ENCODE measurements at places on chromosomes 2 and 18.

- no peak for DNase-seq
Measured at GRCh38 chr2:74513605-74514367, 464 bp upstream of the TLX2 start.

DNA sequence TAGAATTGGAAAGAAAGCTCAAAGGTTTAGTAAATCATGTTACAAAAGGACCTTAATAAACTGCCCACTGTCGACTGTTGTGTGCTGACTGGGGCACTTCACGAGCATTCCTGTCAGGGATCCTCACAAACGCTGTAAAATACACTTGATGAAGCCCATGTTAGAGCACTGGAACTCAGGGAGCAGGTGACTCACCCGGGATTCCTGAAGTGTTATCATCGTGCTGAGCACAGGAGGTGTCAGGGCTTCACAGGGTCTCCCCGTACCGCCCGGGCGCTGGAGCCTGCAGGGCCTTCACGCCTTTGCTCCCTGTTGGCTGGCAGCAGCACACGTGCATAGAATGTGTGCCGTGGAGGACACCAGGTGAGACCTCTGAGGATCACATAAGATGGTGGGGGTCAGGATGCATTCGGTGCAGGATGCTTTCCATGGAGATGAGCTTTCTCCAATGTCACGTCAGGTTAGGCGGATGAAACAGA lies 187.3 kb downstream of the SNTG2 start:
- no peak for DNase-seq

- no peak for DNase-seq
Measured at GRCh38 chr2:224958462-224958857, 83.8 kb downstream of the DOCK10 start.

- no peak for DNase-seq
Measured at GRCh38 chr2:240568678-240569522, 616 bp downstream of the RNPEPL1 start.

DNA sequence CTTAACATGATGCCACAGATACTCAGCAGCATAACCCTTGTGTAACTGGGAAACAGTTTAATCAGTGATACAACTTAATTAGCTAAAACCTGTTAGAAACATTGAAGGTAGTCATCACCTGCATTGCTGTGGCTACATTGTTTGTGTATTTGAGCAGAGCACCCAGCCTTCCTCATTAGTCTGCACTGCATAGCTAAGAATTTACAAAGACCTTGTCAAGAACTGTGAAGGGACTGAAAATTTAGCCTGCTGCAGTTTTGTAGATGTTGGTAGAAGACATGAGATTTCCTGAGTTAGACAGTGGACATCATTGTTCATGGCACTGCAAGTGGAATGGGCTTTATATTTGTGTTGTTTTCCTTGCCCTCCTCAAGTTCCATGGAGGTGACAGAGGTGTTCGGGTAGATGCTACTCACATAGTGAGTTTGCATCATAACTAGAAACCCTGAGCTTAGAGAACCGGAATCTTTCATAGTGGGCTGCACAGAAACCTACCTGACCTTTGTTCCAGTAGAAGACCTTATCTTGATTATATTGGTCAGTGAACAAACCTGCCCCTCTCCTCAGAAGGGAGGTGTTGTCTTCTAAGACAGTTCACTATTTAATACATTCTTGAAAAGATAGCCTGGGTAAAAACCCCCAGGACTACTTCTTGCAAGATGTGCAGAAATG lies 12.5 kb downstream of the VAPA start:
- no peak for DNase-seq

DNA sequence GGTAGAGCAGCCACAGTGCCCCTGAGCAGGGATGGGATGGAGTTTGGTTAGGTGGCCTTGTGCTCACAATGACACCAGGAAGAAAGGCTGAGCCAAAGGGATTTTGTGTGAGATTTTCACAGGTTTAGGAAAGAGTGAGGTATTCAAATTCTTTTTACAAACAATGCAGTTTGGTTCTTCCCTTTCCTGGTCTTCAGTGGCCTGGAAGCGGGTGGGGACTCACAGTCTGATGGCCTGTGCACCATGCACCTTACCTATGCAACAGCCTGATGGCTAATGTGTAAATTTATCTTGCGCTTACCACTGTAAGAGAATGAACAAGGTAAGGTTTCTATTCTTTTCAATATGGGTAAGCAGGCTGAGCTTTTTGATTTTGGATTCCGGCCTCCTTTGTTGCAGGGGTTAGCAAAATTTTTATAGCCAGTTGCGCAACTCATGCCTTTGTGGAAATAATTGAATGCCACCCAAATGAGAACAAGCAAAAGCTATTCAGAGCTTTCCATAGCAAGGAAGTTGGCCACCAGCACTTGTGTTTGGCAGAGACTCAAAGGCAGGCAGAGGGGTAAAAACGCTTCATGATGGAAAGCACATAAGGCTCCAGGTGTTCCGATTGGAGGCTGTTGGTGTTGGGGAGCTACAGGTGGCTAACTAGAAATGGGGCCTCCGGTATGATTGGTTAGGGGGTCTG lies 23.8 kb upstream of the IL1R2 start:
- DNase-seq: no peak

DNA sequence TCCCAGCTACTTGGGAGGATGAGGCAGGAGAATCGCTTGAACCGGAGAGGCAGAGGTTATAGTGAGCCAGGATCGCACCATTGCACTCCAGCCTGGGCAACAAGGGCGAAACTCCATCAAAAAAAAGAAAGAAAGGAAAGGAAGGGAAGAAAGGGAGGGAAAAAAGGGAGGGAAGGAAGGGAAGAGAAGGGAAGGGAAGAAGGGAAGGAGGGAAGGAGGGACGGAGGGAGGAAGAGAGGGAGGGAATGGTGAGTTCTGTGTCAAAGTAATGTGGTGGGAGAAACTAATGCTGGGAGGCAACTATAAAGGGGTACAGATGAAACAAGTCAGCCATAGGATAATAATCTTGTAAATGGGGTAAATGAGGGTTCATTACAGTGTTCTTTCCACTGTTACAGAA lies 45.7 kb downstream of the MEMO1 start:
- no peak for DNase-seq

DNA sequence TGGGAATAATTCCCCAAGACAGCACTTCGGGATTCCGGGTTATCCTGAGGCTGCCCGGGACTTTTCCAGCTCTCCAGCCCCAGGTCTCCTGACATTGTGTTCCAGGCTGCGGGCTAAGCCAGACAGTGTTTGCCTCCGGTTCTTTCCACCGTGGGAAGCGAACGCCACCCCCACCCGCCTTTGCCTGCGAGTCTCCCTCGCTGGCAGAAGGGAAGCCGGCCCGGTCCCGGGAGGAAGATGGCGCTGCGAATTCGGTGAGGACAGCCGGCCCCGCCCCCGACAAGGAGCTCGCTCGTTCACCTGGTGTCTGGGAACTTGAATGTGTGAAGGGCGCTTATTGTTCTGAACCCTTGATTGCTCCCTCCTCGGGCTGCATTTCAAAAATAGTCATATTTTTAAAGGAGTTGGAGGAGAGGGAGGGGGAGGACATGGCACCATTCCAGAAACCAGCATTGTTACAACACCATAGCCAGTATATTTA lies 2.9 kb downstream of the LRATD1 start:
- no peak for DNase-seq

GRCh38 chr2:100429726-100430125 lies 12.3 kb upstream of the CHST10 start:
- no peak for DNase-seq

DNA sequence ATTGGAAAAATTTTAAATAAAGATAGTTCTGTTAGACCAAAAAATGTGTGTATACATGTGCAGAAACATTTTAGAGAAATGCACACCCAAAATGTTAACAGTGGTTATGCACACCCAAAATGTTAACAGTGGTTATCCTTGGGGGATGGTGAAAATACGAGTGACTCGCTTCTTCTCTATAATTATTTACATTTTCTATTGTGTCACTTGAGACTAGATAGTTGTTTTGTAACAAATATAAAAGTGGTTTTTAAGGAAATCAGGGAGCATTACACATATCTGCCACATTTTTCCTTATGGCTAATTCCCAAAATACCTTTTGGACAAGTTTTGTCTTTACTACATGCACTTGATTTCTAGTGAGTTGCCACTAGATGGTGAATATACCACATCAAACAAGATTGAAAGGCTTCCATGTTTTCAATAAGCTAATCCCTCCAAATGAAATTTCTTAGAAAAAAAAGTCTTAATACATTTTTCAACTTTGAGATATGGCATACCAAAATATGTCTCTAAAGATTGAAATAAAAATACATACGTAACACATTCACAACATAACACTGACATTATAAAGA lies 9.0 kb upstream of the HIBCH start:
- DNase-seq: no peak

DNA sequence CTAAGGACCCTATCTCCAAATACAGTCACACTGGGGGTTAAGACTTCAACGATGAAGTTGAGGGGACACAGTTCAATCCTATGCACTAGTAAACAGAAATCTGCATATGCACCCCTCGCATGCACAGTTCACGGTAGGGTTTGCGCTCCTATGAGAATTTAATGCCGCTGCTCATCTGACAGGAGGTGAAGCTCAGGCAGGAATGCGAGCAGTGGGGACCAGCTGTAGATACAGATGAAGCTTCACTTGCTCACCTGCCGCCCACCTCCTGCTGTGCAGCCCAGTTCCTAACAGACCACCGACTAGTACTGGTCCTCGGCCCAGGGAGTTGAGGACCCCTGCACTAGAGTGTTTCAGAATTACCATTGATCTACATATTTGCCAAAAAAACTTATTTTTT lies 40.0 kb upstream of the FAHD2A start:
- no peak for DNase-seq

DNA sequence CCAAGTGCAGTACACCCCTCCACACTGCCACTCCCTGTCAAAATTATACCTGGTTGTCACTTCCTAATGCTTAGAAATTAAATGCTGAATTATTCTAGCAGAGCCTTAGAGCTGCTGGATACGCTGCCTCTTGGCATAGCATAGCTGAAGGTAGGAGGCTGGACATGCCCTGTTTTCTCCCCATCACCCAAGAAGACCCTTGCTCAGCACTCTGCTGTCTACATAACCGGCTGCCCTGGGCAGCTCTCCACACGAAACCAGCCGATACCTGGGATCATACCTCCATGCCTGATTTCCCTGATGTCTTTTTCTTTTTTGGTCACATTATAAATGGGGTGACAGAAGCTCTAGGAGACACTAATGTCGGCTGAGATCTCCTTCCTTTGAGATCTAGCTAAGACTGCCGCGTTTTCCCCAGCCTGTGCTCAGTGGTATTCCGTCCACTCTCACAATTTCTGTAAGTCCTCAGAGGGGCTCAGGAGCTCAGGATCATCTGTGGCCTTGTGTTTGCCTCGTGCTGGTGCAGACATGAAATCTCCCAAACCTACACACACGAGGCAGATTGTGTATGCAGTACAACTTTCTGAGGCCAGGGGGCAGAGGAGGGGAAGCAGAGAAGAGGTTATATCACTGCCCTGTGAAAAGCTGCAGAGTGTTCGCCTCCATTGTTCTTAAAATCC lies 13.5 kb upstream of the ZAP70 start:
- DNase-seq: peak; percentile 43

- no peak for DNase-seq
Measured at GRCh38 chr2:69088466-69088865, 75.5 kb downstream of the ANTXR1 start.

- no peak for DNase-seq
Measured at GRCh38 chr2:20645761-20646160, 5.1 kb downstream of the HS1BP3 start.

DNA sequence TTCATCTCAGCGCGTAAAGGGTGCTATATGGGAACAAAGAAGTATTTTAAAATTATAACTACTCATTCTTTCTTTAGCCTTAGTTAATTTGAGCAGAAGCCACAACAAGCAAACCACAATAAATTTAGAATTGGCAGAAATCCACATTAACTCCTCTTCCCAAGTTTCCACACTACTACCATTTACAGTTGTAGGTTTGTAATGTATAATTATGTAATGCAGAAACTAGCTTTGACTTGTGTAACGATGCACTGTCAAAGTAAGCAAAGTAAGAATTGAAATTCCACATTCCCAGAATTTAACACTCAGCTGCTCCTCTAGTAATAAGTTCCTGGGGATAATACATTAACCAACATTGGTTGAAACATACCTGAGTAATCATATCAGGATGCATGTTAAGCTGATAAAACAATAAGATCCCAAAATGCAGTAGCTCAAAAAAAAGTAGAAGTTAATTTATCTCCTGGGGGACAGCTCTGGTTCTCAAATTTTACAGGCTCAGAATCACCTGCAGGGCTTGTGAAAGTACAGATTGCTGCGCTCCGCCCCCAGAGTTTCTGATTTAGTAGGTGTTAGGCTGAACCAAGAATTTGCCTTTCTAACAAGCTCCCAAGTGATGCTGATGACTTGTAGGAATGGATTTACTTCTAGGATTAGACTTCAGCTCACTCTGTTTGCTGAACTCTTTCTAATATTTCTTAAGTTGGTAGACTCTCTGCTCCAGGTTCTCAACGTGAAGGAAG lies 9.9 kb downstream of the GRP start:
- no peak for DNase-seq

DNA sequence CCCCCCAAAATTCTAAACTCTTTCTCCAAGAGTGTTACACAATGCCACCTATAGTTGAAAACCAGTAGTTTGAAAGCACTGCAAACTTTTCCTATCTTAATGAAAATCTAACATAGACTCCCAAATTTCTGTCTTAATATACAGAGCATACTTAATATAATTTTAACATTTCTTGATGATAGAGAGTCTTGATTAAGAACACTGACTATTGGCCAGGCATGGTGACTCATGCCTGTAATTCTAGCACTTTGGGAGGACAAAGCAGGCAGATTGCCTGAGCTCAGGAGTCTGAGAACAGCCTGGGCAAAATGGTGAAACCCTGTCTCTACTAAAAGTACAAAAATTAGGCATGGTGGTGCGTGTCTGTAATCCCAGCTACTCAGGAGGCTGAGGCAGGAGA lies 34.2 kb downstream of the ASXL2 start:
- no peak for DNase-seq

GRCh38 chr18:21257386-21257785 lies 15.4 kb downstream of the GREB1L start:
- DNase-seq: no peak

DNA sequence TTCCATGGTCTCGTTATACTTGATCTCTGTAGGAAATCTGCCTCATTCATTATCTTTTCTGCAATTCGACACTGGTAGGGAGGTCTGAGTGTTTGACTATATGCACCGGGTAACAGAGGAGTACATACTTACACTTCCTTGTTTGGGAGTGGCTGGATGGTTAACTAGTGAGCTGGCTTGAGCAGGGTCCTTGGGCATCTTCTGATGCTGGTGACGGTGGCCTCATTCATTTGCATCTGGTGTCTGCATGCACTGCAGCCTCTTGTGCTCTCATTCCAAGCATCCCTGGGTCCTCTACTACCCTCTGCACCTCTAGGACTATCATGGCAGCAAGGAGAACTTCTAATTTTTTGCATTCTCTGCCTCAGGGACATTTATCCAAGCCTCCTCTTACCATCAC lies 100.0 kb upstream of the TCF4 start:
- DNase-seq: no peak

- no peak for DNase-seq
Measured at GRCh38 chr2:47034973-47035609, 119.5 kb upstream of the MCFD2 start.

- DNase-seq: no peak
Measured at GRCh38 chr18:76658627-76659026, 163.6 kb upstream of the ZNF516 start.

GRCh38 chr2:29916571-29916970 lies 4.8 kb downstream of the ALK start:
- DNase-seq: no peak
